ENCODE measurements at places on chromosomes 7 and 10. TPM values are rescaled to one million over a fixed set of nuclear protein-coding genes. Genes with fewer than 3 reads are reported as not detected.

Gene FAM25G
- not detected for total RNA-seq

Gene PIP
- total RNA-seq: not detected

Gene COX19
- total RNA-seq: 10.4 TPM

Gene DOCK4
- 65.7 TPM for total RNA-seq

Measured in hair follicle dermal papilla cell (primary cell).